ENCODE measurements at places on chromosomes 16 and 17. TPM values are rescaled to one million over a fixed set of nuclear protein-coding genes. Genes with fewer than 3 reads are reported as not detected.

TPSB2 gene
- not detected for polyA plus RNA-seq

TBC1D3L gene
- 4.9 TPM for polyA plus RNA-seq

TLCD1 gene
- polyA plus RNA-seq: 30.0 TPM

IGF2BP1 gene
- polyA plus RNA-seq: 1.5 TPM

ADAM11 gene
- 0.24 TPM for polyA plus RNA-seq

TMEM208 gene
- 145 TPM for polyA plus RNA-seq

PLXDC1 gene
- polyA plus RNA-seq: 4.5 TPM

DCAF7 gene
- 19.9 TPM for polyA plus RNA-seq

CA4 gene
- 102 TPM for polyA plus RNA-seq

KRTAP9-8 gene
- not detected for polyA plus RNA-seq

CHMP1A gene
- polyA plus RNA-seq: 71.3 TPM

CFAP97D1 gene
- polyA plus RNA-seq: not detected

AGRP gene
- polyA plus RNA-seq: 2.7 TPM

BRICD5 gene
- 8.2 TPM for polyA plus RNA-seq

SLC5A10 gene
- polyA plus RNA-seq: 16.5 TPM

OR1F1 gene
- polyA plus RNA-seq: not detected

KRTAP4-2 gene
- not detected for polyA plus RNA-seq

Data from kidney (tissue), 22 donors.